ENCODE measurements at places on chromosomes 16 and 17. TPM values are rescaled to one million over a fixed set of nuclear protein-coding genes. Genes with fewer than 3 reads are reported as not detected.

C17orf78 gene
- not detected for total RNA-seq

DNA sequence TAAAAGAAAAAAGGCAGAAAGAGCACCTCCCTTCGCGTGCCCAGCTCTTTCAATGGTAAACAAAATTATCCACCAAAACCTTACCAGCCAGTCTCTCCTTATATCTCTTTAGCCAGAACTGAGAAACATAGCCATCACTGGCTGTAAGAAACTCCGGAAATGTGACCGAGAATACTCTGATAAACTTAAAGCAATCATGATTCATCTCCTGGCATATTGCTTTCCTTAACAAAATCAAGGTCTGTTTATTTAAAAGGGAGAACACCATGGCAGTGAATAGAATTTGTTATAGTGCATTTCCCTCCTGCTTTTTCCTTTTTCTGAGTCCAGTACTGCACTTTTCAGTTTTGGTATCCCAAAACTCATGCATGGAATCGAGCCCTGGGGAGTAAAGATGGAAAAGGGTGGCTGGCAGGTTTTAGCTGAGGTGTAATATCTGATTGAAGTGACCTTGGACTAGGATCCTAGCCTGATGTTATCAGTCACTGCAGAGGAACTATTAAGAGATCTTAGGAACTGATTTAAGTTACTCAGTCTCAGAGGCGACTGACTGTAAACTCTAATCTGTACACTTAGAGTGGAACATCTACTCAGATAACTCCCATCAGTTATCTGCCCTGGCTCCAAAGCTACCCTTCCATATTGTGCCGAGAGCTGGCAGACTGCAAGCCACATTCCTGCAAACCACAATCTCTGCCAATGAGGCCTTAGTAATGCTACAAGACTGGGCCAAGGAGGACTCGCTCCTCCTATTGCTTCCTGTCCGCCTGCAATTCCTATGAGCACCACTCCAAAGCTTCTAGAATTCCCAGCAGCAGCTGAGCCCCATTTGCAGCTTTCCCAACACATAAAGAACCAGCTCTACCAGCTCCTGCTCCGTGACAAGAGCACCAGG is 7.4 kb upstream of the COX10 start:
- DNase-seq, result no peak
- no peak overlapping the region for H3K4me3 ChIP-seq
- H3K36me3 ChIP-seq, result peaks cover 57% of the 10 kb centered on the region
- H3K4me1 ChIP-seq, result peaks cover 63% of the 10 kb centered on the region
- no peak overlapping the region for H3K27ac ChIP-seq
- H3K27me3 ChIP-seq, result no peaks in the 10 kb centered on the region

- no peak overlapping the region for H3K4me3 ChIP-seq
- no peak for DNase-seq
- no peak overlapping the region for H3K27ac ChIP-seq
- no peaks in the 10 kb centered on the region for H3K4me1 ChIP-seq
- peaks cover 23% of the 10 kb centered on the region for H3K36me3 ChIP-seq
- no peaks in the 10 kb centered on the region for H3K27me3 ChIP-seq
Measured at GRCh38 chr17:82178499-82179261, 34.0 kb downstream of the CCDC57 start.

GRCh38 chr16:63067141-63067540 is 1030.9 kb upstream of the CDH8 start:
- DNase-seq, result no peak
- H3K4me1 ChIP-seq, result no peaks in the 10 kb centered on the region
- H3K27ac ChIP-seq, result no peak overlapping the region
- no peak overlapping the region for H3K4me3 ChIP-seq

GRCh38 chr16:9081158-9081557 is 10.3 kb upstream of the HAPSTR1 start:
- DNase-seq, result no peak
- peaks cover 2% of the 10 kb centered on the region for H3K27me3 ChIP-seq
- H3K4me3 ChIP-seq, result no peak overlapping the region

DNA sequence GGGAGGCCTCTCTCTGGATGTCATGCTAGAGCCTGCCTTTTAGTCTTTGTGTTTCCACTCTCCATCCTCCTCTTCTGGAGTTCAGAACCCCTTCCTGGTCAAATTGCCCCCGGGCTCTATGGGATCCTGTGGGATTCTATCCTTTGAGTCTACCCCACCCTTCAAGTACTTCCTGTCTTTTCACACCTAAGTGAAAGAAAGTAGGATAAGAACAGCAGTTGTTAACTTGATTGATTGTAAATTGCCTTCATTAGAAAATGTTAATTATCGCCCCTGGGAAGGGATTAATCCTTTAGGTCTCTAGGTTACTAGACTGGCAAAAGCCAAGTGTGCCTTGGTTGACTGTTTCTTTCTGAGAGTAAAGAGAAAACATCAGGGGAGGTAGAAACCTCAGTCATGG is 30.1 kb downstream of the PRKCB start:
- peaks cover 83% of the 10 kb centered on the region for H3K4me1 ChIP-seq
- H3K36me3 ChIP-seq, result peaks cover 17% of the 10 kb centered on the region
- no peak overlapping the region for H3K27ac ChIP-seq
- no peak overlapping the region for H3K4me3 ChIP-seq
- no peak for DNase-seq
- no peaks in the 10 kb centered on the region for H3K27me3 ChIP-seq

GRCh38 chr17:59404471-59404870 is 73.0 kb downstream of the YPEL2 start:
- no peak overlapping the region for H3K27ac ChIP-seq
- H3K4me1 ChIP-seq, result no peaks in the 10 kb centered on the region
- H3K36me3 ChIP-seq, result peaks cover 4% of the 10 kb centered on the region
- no peak for DNase-seq
- no peaks in the 10 kb centered on the region for H3K27me3 ChIP-seq

- no peak for DNase-seq
- no peak overlapping the region for H3K4me3 ChIP-seq
- H3K36me3 ChIP-seq, result no peaks in the 10 kb centered on the region
- no peak overlapping the region for H3K27ac ChIP-seq
- no peaks in the 10 kb centered on the region for H3K4me1 ChIP-seq
- H3K27me3 ChIP-seq, result no peaks in the 10 kb centered on the region
Measured at GRCh38 chr16:73306901-73307413, 259.0 kb upstream of the ZFHX3 start.
